ENCODE measurements at places on chromosomes 5 and 9.

- DNase-seq: no peak
Observed at GRCh38 chr5:6317116-6317798, 61.1 kb downstream of the MED10 start.

GRCh38 chr9:136505406-136506403 lies 22.9 kb upstream of the SEC16A start:
- no peak for DNase-seq

- DNase-seq: no peak
Observed at GRCh38 chr5:52758014-52758413, 29.7 kb upstream of the ITGA1 start.

- DNase-seq: no peak
Observed at GRCh38 chr5:156137071-156137869, 189.7 kb upstream of the SGCD start.

DNA sequence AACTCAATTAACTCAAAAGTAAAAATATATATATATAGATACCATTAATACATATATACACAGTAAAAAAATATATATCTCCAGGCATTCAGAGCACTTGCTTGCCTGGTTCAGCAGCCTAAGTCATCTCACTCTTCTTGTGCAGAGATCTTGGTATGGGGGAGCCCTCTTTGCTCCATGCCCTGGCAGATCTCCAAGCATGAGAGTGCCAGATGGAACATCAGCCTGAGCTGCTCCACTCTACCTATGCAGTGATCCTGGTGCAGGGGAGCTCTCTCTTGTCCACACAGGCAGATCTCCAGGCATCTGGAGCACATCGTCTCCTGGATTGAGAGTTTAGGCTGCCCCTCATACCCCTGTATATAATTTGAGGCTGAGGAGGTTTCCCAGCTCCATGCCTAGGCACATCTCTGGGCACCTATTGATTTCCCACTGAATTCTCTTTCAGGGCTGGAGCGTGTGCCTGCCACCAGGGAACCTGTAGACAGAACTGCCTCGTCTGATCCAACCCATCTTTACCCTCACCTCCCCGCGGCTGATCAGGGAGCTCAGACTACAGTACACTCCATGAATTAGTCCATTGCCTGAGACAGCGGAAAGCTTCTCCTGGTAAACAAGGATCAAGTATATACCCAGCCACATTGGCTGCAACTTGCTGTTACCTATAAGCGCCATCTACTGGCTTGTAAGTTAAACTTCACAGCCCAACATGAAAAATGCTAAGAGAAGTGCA lies 342.4 kb upstream of the GRIA1 start:
- no peak for DNase-seq

GRCh38 chr5:151298063-151298855 lies 5.3 kb downstream of the SLC36A3 start:
- peak; percentile 66 for DNase-seq

DNA sequence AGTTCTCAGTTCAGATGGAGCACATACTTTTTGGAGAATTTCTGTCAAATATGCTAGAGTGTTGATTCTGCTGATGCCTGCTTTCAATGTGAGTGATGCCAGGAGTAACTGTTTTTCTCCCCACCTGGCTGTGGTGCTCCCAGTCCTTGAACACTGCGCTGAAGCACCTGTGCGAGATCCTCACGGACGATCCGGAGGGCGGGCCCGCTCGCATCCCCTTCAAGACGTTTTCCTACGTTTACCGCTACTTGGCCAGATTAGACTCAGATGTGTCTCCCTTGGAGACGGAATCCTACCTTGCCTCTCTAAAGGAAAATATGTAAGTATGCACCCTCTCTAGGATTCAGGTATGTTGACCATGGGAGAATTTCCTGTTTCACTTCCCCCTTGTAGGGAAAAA lies 19.4 kb downstream of the ROPN1L start:
- DNase-seq: no peak

DNA sequence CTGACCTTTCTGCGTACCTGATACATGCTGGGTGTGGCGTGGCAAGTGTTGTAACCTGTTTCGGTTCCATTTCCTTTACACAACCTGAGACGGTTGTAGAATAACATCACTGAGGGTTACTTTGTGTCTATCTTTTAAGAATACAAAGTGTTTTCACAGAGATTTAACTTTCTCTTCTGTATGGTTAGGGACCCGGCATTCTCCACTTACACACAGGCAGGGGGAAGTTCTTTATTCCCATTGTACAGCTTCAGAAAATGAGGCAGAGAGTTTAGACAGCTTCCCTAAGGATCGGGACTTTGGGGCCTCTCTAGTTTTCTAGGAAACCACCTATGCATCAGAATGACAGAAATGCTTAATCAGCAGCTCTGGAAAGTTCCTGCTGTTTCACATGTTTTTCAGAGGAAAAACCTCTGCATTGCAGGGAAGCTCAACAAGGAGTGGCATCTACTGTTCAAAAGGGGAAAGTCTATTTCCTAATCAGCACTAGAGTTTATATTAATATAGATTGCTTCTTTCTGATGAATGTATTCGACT lies 41.3 kb downstream of the CAST start:
- DNase-seq: peak; percentile 21

DNA sequence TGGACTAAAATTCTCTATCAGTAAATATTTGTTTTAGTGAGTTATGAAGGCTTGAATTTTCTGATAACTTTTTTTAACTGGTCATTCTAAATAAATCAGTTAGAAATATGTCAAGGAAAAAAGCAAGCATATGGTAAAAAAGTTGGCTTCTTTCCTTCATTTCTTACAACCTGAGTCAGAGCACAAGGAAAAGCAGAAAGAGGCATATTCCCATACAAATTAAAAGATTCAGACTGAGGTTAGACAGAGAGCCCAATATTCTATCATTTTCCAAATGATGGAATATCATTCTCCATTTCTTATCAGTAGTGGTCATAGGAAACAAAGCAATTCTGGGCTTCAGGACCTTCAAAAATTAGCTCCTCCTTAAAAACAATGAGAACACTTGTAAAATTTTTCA lies 732.1 kb downstream of the MAT2B start:
- DNase-seq: no peak

- no peak for DNase-seq
Observed at GRCh38 chr9:104025945-104026344, 68.2 kb upstream of the SMC2 start.

DNA sequence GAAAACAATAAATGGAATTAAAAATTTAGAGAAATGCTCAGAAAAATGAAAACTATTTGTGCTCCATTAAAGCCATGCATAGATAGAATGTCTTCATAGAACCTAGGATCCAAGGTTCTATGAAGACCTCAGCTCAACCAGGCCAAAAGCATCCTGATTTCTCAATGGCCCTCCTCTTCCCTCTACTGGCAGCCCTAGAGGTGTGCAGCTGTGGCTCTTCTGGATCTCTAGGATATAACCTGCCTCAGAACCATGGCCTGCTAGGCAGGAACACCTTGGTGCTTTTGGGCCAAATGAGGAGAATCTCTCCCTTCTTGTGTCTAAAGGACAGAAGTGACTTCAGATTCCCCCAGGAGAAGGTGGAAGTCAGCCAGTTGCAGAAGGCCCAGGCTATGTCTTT lies 15.1 kb downstream of the IFNA1 start:
- peak; percentile 7 for DNase-seq

DNA sequence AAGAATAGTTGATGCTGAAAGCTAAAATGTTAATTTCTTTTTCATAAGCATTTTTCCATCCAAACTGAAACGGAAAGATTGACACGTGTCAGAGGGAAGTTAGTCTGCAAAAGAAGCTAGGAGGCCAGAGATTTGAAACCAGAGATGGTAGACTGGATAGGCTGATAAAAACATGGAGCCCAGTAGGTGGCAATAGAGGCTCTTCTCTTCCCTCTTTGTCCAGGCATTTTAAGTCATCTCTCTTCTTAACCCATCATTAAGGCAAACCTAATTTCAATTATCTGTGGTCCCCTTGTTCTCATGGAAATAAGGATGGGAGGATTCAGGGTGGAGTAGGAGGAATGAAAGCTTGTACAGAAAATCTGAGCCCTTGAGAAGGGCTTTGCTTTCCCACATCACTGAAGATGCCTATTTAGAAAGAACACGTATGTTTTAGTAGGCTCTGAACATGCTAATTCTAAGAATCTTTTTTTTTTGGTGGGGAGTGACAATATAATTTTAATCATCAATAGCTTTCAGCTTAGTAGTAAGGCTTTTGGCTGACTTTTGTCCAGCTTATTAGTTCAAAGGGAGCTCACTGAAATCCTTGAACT lies 66.6 kb downstream of the ZNF474 start:
- DNase-seq: peak; percentile 18

DNA sequence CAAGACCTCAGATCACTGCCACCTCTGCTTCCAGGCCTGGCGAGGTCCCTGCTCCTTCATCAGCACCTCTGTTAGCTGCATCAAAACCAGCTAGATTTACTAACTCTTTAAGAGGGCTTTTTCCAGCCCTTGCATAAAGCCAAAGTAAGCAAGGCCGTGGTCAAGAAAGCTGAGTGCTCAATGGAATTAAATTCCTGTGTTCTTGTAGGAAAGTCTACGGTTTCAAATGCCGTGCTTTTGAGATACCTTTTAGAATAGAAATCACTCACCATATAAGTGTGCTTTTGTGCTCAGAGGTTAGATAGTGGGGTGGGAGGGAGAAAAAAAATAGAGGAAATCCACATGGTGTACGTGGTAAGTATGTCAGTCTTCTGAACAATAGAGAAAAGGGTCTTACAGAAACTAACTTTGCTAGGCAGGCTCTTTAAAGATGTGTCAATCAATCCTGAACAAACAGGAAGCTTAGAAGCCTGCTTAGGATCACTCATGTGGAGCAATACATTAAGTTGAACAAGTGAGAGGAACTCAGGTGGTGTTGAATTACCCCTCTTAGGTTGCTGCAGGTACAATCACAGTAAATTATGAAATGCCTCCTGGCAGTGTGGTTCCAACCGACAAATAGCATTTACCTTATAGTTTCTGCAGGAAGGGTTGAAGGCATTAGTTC lies 79.7 kb downstream of the SEMA6A start:
- no peak for DNase-seq

DNA sequence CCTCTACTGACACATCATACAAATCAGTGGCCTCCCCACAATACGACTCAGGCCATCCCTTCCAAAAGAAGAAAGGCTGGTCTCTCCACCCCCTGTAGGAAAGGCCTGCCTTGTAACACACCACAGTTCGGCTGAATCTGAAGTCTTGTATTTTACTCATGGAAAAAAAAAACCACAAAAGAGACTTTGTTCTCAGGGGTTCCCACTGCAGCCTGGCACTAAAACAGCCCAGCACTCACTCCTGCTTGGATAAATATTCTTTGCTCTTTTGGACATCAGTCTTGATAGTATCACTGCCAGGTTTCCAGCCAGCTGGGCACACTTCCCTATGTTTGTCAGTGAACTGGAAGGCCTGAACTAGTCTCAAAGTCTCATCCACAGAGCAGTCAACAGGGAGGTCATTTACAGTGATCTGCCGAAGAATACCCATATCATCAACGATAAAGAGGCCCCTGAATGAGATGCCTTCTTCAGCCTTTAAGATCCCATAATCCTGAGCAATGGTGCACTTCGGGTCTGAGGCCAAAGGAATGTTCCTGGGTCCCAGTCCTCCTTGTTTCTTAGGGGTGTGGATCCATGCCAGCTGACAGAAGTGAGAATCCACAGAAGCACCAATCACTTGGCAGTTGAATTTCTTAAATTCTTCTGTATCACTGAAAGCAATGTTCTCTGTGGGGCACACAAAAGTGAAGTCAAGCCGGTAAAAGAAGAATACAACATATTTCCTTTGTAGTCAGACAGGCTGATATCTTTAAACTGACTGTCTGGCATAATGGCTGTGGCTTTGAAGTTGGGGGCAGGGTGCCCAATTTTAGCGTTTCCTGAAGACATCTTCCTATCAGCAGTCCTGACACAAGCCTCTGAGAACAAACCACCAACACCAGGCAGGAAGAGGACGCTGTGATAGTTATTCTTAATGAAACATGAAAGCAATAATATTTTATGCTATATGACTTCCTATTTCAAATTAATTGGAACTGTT lies 198.1 kb downstream of the LURAP1L start:
- no peak for DNase-seq

DNA sequence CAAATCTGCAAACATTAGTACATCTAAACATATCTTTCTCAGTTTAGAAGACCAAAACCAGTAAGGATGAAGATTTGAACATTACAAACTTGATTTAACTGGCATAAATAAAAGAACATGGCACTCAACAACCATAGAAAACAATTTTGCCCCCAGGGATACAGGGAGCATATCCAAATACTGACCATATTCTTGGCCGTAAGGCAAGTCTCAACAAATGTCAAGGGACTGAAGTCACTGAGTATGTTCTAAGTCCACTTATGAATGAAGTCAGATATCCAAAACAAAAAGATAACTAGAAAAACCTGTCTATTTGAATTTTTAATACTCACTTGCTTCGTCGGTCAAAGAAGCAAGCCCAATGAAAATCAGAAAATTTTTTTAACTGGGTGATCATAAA lies 14.1 kb downstream of the FEM1C start:
- DNase-seq: no peak

- no peak for DNase-seq
Observed at GRCh38 chr5:17373814-17374556, 124.0 kb upstream of the TAF11L2 start.

- DNase-seq: no peak
Observed at GRCh38 chr9:74942801-74943200, 9.9 kb downstream of the C9orf40 start.

DNA sequence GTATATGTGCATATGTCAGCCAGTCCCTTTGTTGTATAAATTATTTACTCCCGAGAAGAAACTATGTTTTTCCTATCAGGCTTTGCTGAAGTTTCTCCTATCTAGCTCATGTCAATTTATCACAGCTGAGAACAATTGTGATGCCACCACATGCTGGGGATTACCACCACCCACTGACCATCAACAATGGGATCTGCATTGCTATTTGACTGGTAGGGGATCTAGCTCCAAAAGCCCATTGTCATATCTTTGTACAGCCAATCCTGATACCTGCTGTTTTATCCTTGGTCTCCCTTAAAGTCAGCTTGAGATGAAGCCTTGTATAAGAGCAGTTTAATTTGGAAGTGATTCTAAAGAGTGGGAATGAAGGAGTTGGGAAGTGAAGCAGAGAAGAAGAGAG lies 53.9 kb upstream of the KCNN2 start:
- DNase-seq: no peak

GRCh38 chr5:143527808-143528207 lies 124.3 kb upstream of the NR3C1 start:
- no peak for DNase-seq

- DNase-seq: no peak
Observed at GRCh38 chr5:139415221-139415861, 11.5 kb upstream of the SPATA24 start.

- DNase-seq: peak; percentile 79
Observed at GRCh38 chr5:140633021-140633471, at the start of gene CD14. Gene CD14 (minus strand): TSS chr5:140633175. CDS start chr5:140633071, 104 bp downstream.

DNA sequence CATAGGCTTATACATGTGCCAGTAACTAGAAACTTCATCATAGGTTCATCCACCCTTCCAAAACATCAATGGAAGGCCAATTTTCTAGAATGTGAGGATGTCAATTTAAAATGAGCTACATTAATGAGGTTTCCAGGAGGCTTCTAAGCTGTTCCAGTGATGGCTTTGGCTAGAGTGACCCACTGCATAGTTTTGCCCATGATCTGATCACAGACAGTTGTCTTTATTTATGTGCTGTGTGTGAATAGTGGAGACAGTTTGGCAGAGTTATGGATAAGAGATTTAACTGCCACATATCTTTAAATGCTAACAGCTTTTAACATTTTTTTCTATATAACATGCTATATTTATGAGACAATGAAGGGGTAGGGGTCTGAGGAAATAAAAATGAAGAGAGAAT lies 139.0 kb upstream of the ZNF462 start:
- DNase-seq: no peak

- no peak for DNase-seq
Observed at GRCh38 chr9:109926421-109926869, 146.4 kb downstream of the PALM2AKAP2 start.

GRCh38 chr5:39266442-39266841 lies 47.1 kb upstream of the FYB1 start:
- DNase-seq: no peak

Measured in HTR-8/SVneo (cell line).